RPMI8226 (cell line): ENCODE measurements at places on chromosomes 7 and 10.
A peak's percentile ranks its signal among the peaks of the same experiment; 100 is the strongest.

DNA sequence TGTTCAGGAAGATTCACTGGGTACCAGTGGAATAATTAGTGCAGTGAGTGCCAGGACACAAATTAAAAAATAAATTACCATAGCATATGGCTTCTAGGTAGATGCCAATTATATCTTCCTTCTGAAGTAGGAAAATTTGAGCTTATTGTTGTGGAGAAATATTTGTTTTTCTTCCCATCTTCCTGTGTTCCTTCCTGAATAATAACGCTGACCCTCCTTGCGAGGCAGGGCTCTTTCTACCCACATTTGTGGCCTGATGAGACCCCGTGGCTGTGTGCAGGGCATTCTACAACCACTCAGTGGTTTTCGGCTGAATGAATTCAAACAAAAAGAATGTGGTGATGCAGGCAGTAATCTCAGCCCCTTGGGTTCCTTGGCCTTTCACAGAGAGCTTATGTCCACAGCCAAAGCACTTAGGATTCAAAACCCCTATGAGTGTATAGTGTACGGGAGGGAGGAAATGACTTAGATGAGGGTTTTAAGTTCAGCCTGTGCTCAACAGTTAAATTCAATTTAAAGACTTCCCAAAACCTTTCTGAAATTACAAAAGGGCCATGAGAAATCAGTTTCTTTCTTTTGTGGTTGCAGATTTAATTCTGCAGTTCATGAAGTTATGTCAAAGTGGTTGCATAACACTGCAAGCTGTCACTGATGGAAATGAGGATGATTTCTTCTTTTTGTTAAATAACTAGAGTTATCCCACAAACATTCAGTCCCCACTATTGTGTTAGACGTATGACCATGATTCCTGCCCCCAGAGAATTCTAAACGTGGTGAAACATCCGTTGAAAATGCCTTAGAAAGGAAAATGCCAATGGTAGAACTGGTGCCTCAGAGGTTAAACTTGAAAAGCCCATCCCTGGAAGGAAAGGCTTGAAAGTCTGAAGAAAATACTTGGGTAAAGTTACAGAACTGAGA, 255.3 kb downstream of the FZD1 start:
- no peak for DNase-seq

GRCh38 chr10:117860823-117861222, 185.9 kb downstream of the RAB11FIP2 start:
- peak; percentile 16 for DNase-seq

DNA sequence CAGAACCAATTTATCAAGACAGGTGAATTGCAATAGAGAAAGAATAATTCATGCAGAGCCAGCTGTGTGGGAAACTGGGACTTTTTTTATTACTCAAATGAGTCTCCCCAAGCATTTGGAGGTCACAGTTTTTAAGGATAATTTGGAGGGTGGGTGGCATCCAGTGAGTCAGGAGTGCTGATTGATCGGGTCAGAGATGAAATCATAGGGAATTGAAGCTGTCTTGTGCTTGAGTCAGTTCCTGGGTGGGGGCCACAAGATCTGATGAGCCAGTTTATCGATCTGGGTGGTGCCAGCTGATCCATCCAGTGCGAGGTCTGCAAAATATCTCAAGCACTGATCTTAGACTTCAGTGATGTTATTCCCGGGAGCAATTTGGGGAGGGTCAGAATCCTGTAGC, 9.9 kb upstream of the MYO1G start:
- DNase-seq = no peak

- DNase-seq = no peak
Observed at GRCh38 chr7:123958186-123958703, 33.2 kb downstream of the SPAM1 start.

GRCh38 chr7:3033581-3033980, 10.1 kb downstream of the CARD11 start:
- peak; percentile 77 for DNase-seq

GRCh38 chr7:104327938-104328295, 486 bp upstream of the LHFPL3 start:
- no peak for DNase-seq

- DNase-seq = no peak
Observed at GRCh38 chr7:7848892-7849291, 119.7 kb upstream of the GLCCI1 start.

DNA sequence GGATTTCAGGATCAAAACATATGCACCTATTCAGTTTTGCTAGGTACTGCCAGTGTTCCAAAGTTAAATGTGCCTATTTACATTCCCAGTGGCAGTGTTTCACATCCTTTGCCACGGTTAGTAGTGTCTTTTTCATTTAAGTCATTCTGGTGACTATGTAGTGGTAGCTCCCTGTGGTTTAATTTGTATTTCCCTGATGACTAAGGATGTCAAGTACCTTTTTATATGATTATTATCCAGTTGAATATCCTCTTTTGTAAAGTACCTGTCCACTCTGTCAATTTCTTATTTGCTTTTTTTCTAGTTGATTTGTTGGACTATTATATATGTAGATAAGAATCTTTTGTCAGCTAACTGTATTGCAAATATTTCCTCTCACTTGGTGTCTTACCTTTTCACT, 45.1 kb downstream of the TMEM60 start:
- no peak for DNase-seq

DNA sequence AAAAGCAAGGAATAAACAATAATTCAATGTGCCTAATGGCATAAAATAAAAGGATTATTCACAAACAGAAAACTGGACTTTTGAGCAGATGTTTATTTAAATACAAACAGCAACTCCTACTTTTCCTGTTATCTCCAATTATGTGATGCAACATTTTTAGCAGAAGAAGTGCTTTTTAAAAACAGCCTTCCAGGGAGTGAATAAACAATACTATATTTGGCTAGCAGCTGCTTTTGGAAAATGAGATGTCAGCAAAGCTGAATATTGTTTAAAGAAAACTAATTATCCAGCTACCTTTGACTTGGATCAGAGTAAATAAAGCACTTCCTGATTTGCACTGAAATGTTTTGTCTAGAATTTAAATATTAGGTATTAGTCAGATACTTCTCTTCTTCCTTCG, 23.2 kb downstream of the CDK1 start:
- DNase-seq = peak; percentile 17

GRCh38 chr10:23438547-23439451, at the start of gene OTUD1:
Gene OTUD1, plus strand, starts transcription at chr10:23439075. Its CDS starts 383 bp downstream, at chr10:23439458.
- DNase-seq = peak; percentile 96

GRCh38 chr7:55132550-55132889, 113.7 kb downstream of the EGFR start:
- no peak for DNase-seq

GRCh38 chr10:91590904-91591796, 41.7 kb downstream of the PPP1R3C start:
- DNase-seq = no peak

DNA sequence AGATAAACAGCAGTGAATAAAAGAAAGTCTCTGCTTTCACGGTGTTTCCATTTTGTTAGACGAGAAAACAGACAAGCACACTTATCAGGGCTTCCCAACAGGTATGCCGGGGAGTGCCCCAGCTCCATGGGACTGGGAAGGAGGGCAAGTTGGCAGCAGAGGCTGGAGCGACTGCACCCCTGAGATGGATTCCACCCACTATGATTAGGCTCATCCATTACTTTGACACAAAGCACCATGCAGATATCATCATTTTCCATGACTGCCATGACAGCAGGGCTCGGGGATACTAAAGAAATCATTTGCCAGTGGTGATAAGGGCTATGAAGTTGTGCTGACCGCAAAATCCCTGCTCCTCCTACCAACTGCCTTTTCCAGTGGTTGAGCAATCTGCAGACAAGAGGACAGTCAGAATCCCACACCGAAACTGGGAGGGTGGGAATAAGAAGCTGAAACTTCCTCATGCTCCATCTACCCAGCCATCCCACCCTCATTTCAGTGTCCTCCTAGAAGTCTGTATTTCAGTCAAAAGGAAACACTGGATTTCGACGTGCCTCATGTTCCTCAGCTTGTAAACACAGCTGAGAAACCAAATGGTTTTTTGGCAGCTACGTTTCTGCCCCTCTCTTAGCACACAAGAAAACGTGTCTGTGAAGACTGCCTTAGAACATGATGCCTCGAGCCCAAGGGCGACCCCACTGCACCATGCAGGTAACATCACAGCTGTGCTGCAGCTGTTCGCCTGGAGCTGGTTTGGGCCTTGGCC, 15.5 kb downstream of the CREB3L2 start:
- no peak for DNase-seq
